ENCODE measurements at places on chromosomes 6 and 20.
A peak's percentile ranks its signal among the peaks of the same experiment; 100 is the strongest.

DNA sequence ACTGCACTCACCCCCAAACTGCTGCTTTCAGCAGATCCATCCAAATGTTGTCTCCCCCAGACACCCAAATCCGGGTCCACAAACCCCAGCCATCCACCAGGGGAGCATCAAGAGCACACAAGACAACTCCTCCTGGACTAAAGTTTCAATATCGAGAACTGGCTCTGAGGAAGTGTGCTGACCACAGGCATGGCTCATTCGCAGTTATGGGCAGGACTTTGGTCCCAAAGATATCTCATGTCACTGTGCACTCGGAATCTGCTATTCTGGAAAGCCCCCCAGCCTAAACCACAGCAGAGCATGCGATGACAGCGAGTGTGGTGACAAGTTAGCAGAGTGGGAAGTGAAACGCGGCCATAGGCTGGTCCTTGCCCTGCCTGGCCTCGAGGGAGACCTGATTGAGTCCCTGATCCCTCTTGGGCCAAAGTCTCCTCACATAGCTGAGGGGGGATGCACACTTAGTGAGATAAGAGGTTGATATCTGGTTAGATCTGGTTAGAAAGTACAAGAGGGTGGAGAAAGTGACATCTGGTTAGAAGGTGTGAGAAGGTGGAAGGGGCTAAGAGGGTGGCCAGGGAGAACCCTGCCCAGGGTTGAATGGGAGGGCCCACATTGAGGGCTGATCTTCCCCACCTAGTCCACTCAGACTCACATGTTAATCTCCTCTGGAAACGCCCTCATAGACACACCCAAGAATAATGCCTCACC is 149.7 kb downstream of the MRPL14 start:
- H3K27me3 ChIP-seq: peaks cover 6% of the 10 kb centered on the region
- no peak overlapping the region for H3K27ac ChIP-seq
- H3K4me3 ChIP-seq: no peak overlapping the region
- H3K4me1 ChIP-seq: peaks cover 14% of the 10 kb centered on the region
- H3K36me3 ChIP-seq: no peaks in the 10 kb centered on the region

DNA sequence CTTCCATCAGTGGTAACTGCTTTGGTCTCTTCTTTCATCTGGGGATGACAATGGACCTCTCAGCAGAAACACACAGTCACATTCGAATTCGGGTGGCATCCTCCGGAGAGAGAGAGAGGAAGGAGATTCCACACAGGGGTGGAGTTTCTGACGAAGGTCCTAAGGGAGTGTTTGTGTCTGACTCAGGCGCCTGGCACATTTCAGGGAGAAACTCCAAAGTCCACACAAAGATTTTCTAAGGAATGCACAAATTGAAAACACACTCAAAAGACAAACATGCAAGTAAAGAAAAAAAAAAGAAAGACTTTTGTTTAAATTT is 6.1 kb downstream of the EDN1 start:
- H3K4me1 ChIP-seq: no peaks in the 10 kb centered on the region
- H3K4me3 ChIP-seq: no peak overlapping the region
- H3K36me3 ChIP-seq: no peaks in the 10 kb centered on the region
- peaks cover 11% of the 10 kb centered on the region for H3K27me3 ChIP-seq
- no peak for DNase-seq

DNA sequence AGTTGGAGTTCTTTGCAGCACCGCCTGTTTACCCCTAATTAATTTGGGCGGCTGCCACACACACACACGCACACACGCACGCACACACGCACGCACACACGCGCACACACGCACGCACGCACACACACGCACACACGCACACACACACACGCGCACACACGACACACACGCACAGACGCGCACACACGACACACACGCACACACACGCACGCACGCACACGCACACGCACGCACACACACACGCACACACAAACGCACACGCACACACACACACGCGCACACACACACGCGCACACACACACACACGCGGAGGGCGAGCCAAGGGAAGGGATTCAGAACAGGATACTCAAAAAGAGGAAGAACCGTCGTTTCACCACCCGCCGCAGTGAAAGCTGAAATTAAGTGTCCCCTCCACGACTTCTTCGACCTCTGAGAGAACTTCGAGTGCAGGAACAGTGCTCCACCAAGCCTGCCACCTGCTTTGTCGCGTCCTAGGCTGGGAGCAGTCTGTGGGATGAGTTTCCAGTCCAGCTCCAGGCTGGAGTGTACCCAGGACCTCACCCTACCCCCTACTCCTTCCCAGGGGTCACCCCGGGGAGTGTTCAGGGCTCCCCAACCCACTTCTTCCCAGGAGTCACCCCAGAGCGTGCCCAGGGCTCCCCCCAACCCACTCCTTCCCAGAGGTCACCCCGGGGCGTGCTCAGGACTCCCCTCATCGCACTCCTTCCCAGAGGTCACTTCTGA is 1.1 kb downstream of the RNASET2 start:
- peak overlapping the region; percentile 67 for H3K27ac ChIP-seq
- no peak for DNase-seq
- peak overlapping the region; percentile 53 for H3K4me3 ChIP-seq
- peaks cover 77% of the 10 kb centered on the region for H3K4me1 ChIP-seq

DNA sequence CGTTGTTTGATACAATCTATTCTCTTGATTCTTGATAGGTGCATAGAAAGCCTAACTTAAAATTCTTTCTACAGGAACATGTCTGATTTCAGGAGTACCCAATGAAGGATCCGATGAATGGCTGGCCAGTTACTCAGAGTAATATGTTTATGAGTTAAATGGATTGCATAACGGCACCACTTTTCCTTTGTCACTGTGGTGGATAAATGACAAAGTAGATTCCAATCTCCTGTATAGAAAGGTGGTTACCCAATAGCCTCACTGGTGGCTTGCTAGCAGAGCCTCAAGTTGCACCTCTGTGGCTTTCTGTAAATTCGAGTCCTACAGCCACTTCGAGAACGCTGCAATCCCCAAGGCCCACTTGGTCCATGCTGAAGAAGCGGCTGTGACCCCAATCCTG is 28.4 kb downstream of the LHFPL5 start:
- no peak overlapping the region for H3K4me3 ChIP-seq
- no peak overlapping the region for H3K27ac ChIP-seq
- H3K27me3 ChIP-seq: no peaks in the 10 kb centered on the region
- H3K4me1 ChIP-seq: no peaks in the 10 kb centered on the region
- peaks cover 22% of the 10 kb centered on the region for H3K36me3 ChIP-seq

DNA sequence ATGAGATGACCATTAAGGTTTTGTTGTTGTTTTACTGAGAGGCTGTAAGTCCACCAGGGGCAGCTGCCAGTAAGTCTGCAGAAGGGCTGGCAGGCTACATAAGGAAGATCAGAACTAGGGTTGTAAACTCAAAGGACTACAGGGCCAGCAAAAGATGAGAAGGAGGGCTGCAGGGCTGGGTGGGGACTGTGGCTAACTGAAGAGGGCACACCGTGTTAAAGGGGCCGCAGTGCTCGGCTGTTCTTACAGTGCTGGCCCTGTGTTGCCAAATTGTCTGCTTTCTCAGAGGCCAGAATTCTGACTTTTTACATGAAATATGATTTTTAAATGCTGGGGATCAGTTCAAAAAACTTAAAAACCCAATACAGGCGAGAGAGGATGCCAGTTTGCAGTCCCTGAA is 25.5 kb upstream of the ZNF318 start:
- H3K27me3 ChIP-seq: peaks cover 26% of the 10 kb centered on the region
- H3K36me3 ChIP-seq: no peaks in the 10 kb centered on the region
- H3K27ac ChIP-seq: no peak overlapping the region

- H3K4me3 ChIP-seq: no peak overlapping the region
- no peak for DNase-seq
- H3K27me3 ChIP-seq: no peaks in the 10 kb centered on the region
- peaks cover 6% of the 10 kb centered on the region for H3K4me1 ChIP-seq
These were observed 153.2 kb downstream of the CDKAL1 start for GRCh38 chr6:20687494-20687893.

DNA sequence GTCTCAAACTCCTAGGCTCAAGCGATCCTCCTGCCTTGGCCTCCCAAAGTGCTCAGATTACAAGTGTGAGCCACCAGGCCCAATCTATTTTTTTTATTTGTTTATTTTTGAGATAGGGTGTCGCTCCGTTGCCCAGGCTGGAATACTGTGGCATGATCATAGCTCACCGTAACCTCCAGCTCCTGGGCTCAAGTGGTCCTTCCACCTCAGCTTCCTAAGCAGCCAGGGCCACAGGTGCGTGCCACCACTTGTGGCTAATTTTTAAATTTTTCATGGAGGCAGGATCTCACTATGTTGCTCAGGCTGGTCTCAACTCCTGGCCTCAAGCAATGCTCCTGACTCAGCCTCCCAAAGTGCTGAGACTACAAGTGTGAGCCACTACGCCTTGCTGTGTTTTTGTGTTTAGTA is 9.8 kb downstream of the KIF3B start:
- peaks cover 17% of the 10 kb centered on the region for H3K4me1 ChIP-seq
- H3K27ac ChIP-seq: peak overlapping the region; percentile 66
- no peak overlapping the region for H3K4me3 ChIP-seq
- no peaks in the 10 kb centered on the region for H3K27me3 ChIP-seq
- no peaks in the 10 kb centered on the region for H3K36me3 ChIP-seq
- no peak for DNase-seq

Data from natural killer cell (primary cell).